ENCODE measurements at places on chromosomes 5 and 9.

DNA sequence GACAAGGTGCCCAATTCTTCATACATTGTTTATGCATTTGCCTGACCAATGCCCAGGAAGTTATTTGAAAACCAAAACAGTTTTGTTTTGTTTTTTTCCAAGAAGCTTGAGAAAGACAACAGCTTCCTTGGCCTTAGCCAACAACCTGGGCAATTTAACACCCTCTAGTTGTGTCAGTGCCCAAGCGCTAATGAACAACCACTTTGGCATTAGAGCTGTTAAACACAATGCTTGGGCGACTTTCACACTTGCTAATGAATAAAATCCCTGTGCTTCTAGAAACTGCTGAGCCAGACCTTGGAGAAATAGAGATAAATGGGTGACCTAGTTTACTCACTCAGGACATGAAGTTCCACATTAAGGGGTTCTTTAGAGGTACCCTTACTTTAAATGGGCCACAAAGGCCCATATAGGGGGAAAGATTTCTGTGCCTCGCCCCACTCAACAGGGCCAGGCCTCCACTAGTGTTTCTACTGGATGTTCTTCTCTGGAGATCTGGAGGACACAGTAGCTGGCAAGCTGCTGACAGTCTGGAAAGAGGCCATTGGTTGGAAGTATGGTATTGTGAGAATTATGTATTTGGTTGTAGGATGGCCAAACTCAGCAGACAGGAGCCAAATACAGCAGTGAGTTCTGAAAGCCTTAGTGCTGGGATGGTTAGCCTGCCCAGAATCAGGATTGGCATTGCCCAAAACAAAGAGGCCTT is 179.8 kb downstream of the DOCK8 start:
- DNase-seq, result peak; percentile 2

GRCh38 chr9:80701061-80701460 is 988.3 kb downstream of the TLE1 start:
- no peak for DNase-seq

GRCh38 chr5:143194206-143194605 is 209.3 kb downstream of the NR3C1 start:
- no peak for DNase-seq

DNA sequence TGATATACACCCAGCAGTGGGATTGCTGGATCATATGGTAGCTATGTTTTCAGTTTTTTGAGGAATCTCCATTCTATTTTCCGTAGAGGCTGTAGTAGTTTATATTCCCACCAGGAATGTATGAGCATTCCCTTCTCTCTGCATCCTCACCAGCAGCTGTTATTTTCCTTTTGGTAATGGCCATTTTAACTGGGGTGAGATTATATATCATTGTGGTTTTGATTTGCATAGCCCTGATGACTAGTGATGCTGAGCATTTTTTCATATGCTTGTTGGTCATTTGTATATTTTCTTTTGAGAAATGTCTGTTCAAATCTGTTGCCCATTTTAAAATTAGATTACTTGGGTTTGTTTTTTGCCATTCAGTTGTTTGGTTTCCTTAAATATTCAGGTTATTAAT is 11.2 kb upstream of the PPIC start:
- no peak for DNase-seq

DNA sequence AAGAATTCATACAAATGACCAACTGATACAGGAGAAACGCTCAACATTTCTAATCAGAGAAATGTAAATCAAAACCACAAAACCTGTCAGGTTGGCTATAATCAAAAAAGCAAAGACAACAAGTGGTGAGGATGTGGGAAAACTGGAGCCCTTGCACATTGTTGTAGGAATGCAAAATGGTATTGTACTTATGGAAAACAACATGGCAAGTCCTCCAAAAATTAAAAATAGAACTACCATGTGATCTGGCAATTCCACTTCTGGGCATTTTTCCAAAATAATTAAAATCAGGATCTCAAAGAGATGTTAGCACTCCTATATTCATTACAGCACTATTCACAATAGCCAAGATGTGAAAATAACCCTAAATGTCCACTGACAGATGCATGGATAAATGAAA is 76.1 kb downstream of the FNIP1 start:
- peak; percentile 30 for DNase-seq

DNA sequence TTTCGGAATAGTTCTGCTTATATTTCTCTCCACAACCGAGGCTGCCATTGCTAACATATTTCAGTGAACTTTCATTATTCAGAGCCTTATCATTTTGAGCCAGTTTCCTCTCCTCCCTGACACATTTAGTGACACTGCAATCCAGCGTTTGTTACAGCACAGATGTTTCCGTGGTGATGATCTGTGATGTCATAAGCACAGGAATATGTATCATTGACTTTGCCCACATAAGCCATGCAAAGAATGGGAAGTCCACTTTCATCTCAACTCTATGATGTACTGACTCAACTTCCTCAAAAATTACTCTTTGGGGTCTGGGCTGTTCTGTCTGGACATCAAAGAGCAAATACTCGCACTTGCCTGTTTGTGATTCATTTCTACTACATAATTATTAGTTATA is 291.8 kb downstream of the EBF1 start:
- no peak for DNase-seq

DNA sequence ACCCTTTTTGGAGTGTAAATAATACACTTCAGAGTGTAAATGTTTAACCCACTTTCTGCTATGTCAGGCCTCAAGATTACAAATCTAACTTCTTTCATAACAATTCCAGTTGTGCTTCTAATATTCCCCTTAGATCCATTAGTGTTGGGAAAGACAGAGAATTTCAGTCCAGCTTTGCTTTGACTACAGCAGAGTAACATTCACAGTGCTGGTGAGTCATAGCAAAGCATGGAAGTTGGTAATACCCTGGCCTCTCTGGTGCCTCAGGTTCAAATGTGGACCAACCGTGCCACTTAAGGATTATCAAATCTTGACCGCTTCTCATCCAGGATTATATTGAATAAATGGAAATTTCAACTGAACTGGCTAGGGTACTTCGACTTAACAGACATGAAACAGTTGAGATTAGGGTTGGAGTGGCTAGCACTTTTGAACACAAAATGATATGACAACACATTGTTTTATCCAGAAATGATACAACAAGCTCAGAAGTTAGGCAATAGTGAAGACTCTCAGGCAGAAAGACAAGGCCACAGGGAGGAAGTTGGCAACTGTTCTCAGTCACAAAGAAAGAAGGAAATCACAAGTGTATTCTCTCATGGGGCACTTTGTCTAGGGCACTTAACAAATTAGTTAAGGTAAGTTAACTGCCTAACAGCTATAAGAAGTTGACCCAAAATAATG is 24.4 kb upstream of the RASA1 start:
- no peak for DNase-seq

- DNase-seq, result no peak
Observed at GRCh38 chr5:125343015-125343414, 596.6 kb upstream of the ZNF608 start.

- DNase-seq, result no peak
Observed at GRCh38 chr9:69324549-69325401, at the start of gene ENTREP1. ENTREP1 (plus strand) TSS chr9:69325215; CDS start chr9:69325310, 95 bp downstream.

GRCh38 chr9:114421147-114421546 is 33.4 kb upstream of the AKNA start:
- DNase-seq, result no peak

GRCh38 chr5:149412783-149413476 is 33.8 kb upstream of the IL17B start:
- no peak for DNase-seq

All from cerebellar cortex (tissue), 1 donor.